Stimulated activated CD4-positive, alpha-beta T cell treated with anti-CD3 and anti-CD28 coated beads, Interleukin-4, amount 100 ng/mL, for 4 hours (primary cell): ENCODE measurements at places on chromosomes 4 and X.

DNA sequence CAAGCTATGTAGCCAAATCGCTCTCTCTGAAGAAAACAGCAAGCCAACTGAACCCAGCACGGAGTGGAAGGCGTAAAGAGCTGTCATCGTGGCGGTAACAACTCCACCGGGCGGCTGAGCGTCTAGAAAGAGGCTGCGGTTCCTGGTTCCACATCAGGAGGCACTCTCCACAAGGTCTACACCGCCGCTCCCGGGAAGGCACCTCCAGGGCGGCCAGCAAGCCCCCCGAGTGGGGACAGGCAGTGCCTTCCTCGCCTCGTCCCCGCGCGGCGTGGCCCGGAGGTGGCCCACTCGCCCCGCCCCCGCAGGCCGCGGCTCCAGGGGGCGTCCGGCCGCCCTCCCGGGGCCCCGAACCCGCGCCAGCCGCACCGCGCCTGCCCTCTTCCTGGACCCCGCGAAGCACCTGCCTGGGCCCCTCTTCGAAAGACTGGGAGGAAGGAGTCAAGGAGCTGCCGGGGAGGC, 755 bp downstream of the KLHL8 start:
- DNase-seq: peak; percentile 45

DNA sequence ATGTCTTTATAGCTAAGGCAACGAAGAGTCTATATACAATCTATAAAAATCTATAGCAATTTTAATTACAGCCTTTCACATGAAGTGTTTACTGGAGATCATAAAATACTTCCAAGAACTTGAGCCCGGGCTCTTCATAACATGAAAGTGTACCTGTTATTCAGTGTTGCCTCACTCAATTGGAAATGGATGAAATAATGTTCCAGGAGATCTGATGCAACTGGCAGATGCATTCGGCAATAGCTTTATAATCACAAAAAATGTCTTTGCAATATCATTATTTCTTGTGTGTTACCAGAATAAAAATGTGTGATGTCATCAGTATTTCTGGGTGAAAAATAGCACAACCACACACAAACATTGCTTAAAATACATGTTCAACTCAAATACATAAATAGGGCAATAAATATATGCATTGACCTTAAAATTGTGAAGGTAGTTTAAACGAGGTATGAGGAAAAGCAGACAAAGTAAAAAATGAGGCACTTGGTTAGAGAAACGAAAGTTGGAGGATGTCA, 1266.8 kb upstream of the PCDH7 start:
- no peak for DNase-seq

DNA sequence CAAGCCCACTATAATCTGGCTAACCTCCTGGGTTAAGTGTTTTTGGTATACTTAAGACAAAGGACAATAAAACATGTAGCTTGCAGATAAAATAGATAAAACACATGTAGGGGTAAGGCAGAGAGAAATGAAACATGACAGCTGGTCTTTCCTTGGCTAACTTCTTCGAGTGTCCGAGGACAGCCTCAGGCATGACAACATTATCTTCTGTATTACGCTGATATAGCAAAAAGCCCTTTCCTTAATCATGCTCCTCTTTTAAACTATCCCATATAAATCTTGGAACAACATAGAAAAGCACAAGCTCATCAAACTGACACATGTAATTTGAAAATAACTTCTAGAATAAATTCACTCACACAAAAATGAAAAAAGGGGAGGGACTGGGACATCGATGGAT, 91.1 kb downstream of the SEL1L3 start:
- no peak for DNase-seq

DNA sequence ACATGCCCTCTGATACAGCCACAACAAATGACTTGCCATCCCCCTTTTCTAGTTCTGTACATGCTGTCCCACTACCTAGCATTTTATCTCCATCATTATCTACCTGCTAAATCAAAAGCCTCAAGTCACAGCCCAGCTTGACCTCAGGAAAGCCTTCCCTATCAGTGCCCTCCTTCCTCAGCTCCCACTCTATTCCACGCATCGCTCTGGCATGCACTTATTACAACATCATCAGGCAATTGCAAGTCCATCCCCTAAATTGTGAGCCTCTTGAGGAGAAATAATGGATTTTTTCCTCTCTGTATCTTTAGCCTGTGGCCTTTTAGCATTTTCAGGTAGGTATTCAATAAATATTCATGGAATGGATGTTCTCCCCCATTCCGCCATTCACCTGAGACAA, 5.7 kb downstream of the ARL13A start:
- DNase-seq: no peak

GRCh38 chr4:37999965-38000364, 39.8 kb downstream of the PTTG2 start:
- DNase-seq: no peak

DNA sequence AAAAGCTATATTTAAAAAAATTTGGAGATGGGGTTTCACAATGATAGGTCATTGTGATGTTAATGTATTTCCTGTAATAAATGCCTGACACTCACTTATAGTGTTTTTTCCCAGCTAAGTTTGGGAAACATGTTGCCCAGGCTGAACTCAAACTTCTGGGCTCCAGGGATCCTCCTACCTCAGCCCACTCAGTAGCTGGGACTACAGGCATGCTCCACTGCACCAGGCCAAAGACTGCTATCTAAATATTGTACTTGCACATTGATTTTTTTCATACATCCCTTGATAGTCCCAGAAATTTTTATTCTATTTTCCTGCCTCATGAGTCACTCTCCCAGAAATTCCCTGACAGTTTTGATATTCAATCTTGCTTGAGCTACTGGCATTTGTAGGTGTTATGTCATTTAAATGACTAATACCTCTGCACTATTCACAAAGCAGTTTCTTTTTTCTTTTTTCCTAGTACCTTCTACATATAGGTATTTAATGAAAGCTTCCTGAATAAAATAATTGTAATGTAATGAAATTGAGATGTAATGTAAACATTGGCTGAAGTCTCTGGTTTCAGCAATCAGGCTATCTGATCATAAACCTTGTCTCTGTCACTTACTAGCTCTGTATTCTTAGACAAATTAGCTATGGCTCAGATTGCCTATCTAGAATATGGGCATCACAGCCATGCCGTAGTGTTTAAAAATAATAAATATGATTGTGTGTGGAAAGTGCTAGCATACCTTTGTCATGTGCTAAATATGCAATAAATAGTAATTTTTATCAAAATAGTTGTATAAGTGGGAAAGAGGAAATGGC, 1973.0 kb upstream of the AGA start:
- DNase-seq: no peak

GRCh38 chr4:25377572-25378436, 741 bp downstream of the ANAPC4 start:
- DNase-seq: no peak

DNA sequence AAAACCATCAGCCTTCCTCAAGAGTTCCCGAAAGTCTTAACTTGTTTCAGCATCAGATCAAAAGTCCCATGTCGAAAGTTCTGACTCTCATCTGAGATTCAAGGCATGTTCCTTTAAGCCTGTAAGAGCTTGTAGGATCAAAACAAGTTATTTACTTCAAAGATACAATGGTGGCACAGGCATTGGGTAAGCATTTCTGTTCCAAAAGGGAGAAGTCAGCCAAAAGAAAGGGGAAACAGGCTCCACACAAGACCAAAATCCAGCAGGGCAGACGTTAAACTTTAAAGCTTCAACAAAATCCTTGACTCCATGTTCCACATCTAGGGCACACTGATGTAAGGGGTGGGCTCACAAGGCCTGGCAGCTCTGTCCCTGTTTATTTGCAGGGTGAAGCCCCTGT, 91.7 kb downstream of the FHDC1 start:
- DNase-seq: no peak

DNA sequence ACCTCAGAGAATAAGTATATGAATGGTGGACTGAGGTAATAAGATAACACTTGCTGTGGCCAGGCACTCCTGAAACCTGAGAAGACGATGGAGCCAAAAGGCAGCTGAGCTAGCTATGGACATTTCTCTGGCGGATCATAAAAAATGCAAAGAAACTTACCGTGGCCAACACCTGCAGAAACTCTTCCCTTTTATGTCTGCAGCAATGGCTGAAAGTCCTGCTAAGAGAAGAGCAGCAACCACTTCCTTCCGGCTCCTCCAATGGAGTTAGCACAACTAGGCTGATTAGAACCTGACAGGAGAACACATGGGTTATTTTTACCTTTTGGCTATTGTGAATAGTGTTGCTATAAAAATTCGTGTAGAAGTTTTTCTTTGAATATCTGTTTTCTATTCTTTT, 76.0 kb upstream of the MAGEB16 start:
- DNase-seq: no peak

DNA sequence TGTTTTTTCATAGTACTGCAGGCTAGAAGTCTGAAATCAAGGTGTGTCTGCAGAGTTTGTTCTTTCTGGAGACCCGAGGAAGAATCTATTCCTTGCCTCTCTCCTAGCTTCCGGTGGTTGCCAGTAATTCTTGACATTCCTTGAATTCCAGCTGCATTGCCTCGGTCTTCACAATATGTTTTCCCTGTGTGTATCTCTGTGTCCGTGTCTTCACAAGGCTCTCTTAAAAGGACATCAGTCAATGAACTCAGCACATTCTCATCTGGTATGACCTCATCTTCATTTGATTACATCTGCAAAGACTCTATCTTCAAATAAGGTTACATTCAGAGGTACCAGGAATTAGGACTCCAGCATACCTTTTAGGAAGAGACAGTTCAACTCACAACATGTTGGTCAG, 163.4 kb downstream of the BANK1 start:
- no peak for DNase-seq

DNA sequence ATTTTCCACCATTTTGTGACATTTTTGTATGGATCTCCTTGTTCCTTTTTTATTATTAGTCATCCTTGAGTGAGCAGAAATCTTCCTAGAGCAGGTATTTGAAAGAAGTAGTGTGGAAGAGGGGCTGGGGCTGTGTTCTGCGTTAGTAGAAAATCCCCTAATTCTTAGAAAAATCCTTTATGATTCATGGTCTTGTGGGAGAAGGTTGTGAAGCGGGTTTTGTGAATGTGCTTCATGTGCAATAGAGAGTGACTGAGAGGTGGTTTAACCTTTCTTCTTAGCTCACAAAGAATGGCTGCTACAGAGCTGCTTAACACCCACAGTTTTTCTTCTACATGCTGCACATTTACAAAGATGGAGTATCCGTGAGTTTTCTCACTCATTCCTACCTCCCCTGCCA, 220.5 kb downstream of the IDS start:
- no peak for DNase-seq

GRCh38 chr4:156111686-156112085, 158.0 kb upstream of the CTSO start:
- no peak for DNase-seq

GRCh38 chrX:24355095-24355494, 5.3 kb upstream of the SUPT20HL1 start:
- no peak for DNase-seq

DNA sequence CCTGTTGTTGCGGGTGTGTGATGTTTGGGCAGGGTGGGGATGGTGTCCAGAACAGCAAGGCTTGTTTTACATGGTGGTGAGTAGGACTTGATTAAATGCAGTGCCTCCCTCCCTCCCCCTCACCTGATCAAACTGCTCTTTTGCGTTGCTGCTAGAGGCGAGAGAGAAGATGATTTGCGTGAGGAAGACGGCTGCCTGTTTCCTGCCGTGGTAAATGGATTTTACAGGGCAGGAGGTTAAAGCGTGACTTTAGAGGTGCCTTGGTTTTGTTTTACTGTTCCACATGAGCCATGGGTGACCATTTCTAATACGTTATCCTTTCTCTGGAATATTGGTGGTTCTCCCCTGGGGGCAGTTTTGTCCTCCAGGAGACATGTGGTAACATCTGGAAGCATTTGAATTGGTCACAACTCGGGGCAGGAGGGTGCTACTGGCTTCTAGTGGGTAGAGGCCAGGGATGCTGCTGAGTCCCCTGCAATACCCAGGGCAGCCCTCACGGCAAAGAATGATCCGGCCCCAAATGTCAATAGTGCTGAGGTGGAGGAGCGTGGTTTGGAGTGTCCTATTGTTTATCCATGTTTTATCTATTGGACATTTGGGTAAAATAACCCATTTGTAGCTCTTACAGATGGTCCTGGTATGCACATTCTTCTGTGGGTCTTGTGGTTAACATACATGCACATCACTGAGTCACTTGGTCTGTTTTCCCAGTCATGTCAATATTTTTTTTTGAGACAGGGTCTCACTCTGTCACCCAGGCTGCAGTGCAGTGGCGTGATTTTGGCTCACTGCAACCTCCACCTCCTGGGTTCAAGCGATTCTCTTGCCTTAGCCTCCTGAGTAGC, 73.7 kb downstream of the SHROOM2 start:
- DNase-seq: no peak

DNA sequence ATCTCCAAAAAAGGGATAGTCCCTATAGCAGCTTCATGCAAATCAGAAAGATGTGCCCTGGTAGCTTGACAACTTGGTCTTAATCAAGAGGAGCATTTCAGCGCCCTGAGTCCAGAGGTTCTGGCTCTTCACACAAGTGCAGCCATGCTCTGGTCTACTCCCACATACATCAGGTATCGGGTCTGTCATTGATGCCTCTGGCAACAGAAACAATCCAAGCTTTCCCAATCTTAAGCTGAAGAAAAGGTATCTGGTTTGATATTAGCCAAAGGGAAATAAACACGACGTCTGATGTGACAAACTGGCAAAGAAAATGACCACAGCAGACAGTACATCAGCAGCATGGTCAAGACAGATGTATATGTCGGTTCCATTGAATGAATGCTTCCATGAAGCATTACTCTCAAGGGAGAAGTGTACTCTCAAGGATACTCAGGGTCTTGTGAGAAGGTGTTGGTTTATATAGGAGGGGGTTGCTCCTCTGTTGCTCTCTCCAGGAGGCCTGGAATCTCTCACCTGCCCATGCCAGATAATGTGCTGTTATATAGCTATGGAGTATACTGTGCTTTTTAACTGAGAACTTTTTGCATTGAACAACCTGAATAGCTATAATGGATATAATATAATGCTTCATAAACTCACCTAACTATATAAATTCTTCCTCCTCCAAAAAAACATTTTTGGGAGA, 879.6 kb upstream of the PCDH10 start:
- DNase-seq: no peak

DNA sequence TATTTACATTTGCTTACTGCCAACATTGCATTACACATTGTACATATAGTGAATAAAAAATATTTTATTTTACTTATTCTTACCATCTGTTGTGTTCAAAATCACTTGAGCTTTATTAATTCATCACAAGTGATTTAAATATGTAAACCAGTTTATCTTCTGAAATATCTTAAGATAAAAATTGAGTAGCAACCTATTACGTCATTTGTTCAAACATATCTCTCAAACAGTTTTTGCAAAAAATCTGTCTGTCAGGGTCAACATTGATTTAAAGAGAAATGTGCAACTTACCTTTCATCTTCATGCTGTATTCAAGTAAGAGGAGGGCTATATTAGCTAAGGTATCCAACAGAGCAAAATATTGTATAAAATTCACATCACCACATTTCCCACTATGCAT, 610.1 kb downstream of the PCDH19 start:
- no peak for DNase-seq

DNA sequence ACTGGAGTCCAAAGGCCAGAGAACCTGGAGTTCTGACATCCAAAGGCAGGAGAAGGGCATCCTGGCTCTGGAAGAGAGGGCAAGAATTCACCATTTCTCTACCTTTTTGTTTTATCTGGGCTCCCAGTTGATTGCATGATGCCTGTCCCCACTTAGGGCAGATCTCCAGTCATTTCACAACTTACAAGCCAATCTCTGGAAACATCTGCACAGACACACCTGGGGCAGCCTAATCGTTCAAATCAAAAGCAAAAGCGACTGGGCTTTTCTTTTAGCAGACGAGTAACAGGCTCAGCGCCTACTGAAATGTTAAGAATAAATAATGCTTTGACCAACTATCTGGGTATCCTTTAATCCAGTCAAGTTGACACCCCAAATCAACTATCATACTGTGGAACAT, 136.0 kb upstream of the NPY2R start:
- DNase-seq: no peak

- DNase-seq: no peak
These were observed 115.5 kb downstream of the SOX3 start for GRCh38 chrX:140389331-140389730.
